ENCODE measurements at places on chromosomes 7 and 10.

- DNase-seq: peak; percentile 3
Observed at GRCh38 chr7:82677493-82677892, 233.9 kb upstream of the CACNA2D1 start.

DNA sequence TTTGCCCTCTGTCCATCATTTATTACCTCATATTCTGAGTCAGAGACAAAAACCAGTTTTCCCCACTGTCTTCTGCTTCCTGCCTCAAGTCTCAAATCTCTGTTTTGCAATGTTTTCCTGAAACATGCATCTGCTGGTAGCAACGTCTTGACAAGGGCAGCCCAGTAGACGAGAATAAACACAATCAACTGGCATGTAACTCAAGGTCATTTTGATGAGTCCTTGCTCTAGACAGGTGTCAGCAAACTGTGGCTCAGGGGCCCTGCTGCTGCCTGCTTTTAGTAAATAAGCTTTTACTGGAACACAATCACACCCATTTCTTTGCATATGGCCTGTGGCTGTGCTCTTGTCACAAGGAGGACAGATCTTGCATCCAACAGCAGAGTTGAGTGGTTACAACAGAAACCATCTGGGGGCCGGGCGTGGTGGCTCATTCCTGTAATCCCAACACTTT is 59.8 kb downstream of the ITIH5 start:
- no peak for DNase-seq

DNA sequence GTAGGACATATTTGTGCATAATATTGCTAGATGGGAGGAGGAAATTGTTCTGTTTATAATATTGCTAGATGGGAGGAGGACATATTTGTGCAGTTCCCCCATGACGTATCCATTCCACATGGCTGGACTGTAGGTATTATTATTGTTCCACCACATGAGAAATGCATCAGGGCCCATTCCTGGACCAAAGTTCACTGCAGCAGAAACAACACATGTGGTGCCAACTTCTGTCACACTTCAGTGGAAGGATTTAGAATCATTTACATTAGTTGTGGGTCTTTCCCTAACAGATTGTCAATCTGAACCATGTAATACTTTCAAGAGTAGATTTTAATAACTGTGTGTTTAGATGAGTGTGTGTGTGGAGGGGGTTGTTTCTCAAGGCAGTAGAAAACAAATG is 32.7 kb upstream of the MACC1 start:
- DNase-seq: no peak

- no peak for DNase-seq
Observed at GRCh38 chr10:89395141-89395540, 2.7 kb downstream of the IFIT1 start.
